Activated B cell treated with CpG ODN at 0.5 μM for 24 hours (primary cell): ENCODE measurements at places on chromosomes 6 and 20.

- DNase-seq, result no peak
These were observed 31.2 kb upstream of the MDFI start for GRCh38 chr6:41607036-41607435.

GRCh38 chr6:127718694-127719093 lies 141.7 kb downstream of the C6orf58 start:
- no peak for DNase-seq

DNA sequence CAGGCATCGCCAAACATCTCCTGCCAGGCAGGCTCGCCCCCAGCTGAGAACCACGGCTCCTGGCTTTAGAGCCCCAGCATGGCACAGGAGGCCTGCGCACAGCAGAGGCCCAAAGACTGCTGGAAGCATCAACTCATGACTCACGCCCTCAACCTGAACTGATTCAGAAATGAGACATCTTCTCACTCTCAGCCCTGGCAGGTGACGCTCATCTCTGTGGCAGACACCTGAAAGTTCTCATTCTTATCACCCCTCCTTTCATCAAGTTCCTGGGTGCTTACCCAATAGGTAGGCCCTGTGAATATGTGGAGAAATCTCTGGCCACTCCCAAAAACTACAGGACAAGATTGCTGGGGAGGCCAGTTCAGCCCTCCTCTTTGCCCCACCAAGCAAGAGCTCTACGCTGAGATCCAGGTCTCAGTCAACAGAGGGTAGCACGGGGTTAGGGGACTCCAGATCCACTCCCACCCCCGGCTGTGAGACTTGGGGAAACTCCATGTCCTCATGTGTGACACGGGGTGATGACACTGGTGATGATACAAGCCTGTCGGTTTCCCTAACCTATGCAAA lies 11.3 kb downstream of the NFATC2 start:
- no peak for DNase-seq

GRCh38 chr20:17531665-17532025 lies 466 bp upstream of the BFSP1 start:
- DNase-seq, result no peak

- DNase-seq, result no peak
These were observed 26.2 kb downstream of the PHACTR3 start for GRCh38 chr20:59630526-59630925.

DNA sequence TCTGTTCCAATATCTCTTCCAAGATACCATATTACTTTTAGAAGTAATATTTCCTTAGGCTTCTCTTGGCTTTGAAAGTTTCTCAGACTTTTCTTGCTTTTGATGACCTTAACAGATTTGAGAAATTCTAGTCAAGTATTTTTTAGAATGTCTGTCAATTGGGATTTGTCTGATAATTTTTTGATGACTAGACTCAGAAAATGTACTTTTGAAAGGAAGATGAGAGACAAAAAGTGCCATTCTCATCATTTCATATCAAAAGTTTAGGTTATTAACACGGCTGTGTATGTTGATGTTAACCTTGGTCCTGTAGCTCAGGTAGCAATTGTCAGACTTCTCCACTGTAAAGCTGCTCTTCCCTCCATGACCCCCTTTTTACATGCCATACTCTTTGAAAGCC lies 651.5 kb downstream of the EYS start:
- no peak for DNase-seq

DNA sequence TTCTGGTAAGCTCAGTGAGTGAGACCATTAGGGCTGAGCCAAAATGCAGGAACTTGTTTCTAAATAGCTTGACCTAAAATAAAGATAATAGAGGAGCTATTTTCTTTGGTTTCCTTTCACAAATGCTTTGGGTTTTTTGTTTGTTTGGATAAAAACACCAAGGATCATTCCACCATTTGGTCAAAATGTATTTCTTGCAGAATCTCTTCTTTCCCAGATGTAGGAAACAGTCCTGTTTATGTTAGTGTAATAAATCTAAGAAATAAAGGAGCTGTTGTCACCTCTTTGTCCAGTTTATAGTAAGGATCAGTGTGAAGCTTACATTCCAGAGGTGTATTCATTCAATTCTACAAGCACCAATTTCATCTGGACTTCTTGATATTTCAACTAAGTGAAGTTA lies 297.8 kb downstream of the GJA1 start:
- DNase-seq, result no peak

DNA sequence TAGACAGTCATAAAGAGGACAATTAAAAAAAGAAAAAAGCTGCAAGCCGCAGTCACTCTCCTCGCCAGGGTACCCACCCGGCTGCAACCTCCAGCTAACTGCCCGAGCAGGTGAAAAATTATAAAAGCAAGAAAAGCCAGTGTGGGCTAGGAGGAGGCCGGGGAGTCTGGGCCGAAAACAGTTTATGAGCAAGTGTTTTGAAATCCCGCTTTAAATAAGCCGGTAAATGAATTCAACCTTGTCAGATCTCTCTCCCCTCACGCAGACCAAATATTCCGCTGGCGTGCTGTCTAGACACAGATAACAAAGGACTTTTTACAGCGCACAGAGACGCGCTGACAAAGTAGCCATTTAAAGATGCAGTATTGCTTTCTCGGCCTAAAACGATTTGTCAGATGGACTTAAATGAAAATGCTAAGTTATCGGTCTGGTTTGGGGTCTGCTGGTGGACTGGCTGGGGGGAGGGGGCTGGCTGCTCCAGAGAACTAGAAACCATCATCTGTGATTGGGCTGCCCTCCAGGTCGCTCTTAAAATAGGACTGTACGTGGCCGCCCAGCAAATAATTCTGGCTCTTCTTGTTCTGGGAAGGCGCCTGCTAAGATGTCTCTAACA lies 24.6 kb downstream of the PMEPA1 start:
- DNase-seq, result no peak

DNA sequence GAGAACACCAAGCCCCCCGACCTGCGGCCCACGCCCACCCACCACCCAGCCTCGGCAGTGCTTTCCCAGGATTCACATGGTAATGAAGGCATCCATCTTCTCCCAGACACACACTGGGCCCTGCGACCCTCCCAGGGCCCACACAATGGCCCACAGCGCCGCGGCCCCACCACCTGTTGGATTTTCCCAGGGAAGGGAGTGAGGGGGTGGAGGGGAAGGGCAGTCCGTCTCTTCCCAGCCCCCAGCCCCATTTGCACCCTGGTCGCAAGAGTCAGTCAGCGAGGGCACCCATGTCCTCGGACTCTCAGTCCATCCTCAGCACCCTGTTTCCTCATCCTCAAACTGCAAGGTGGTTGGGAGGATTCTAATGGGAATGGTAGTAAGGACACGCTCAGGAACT lies 23.7 kb upstream of the ID1 start:
- no peak for DNase-seq

DNA sequence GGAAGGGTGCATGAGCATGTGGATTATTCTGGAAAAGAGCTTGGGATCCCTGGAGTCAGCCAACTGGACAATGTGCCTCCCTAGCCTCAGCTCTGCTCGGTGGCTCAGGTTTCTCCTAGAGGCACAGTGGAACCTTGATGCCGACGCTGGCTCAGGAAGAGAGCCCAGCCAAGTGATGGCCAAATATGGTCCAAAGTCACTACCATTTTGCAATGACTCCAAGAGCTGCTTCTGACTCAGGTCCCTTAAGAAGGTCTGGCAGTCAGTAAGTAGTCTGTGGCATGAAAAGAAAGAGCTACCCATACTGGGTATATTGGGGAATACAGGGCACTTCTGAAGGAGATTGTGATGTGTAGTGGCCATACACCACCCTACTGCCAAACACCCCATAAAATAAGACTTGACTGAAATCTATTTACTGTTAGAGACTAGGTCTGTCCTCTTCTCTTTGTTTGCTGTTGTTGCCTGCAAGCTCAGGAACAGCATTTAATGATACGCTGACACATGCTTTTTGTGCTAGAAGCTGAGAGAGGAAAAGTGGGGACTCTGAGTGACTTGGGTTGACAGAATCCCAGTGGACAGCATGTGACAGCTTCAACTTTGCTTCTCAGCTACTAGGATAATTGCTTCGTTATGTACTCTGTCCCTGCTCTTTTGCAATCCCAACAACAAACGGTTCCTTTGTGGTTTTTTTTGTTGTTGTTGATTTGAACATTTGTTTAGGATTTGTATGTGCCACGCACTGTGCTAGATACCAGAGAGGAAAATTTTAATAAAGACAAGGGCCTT lies 30.3 kb upstream of the OGFRL1 start:
- no peak for DNase-seq

- DNase-seq, result no peak
These were observed 188.3 kb upstream of the MCHR2 start for GRCh38 chr6:100182313-100182712.

DNA sequence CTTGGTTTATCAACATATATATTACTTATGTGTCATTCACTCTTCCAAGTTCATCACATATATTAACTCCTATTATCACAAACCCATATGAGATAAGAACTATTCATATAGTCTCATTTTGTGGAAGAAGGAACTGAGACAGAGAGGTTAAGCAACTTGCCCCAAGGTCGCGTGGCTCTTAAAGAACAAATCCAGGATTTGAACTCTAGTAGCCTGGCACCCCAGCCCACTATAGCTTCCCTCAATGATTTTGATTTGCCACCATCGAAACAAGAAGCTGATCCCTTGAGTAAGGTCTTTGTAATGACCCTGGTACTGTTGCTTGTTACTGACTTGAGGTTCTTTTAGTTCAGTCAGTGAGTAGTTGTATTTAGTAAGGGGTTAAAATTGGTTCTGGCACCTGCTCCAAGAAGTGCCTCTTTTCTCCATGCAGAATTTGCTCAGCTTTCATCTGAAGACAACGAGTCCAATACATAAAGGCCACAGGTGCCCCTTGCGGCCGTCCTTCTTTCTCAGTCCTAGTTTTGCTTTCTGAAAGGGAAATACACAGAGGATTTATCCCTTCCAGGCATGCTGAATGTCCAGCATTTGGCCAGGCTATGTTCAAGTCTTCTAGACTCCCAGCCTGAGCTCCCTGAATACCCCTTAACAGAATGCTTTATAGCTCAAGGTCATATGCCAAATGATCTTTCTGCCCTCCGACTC lies 253.0 kb downstream of the TBC1D7 start:
- DNase-seq, result no peak
